ENCODE measurements at places on chromosomes 11 and 22.

DNA sequence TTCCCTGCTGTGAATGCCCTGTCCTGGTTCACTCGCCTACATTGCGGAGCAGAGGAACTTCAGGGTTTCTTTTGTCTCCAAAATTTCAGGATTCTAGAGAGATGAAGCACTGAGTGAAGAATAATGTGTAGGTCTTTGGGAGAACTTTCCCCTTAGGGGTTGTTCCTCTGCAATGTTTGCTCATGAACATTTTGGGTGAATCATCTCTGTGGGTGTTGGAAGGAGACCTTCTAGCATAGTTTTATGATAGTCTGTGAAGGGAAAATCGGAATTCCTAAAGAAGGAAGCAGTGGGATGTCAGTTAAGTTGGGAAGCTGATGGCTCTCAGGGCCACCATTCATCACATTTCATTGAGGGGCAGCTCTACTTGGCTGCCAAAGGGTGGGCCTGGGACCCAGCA is 64.8 kb downstream of the MIAT start:
- no peaks in the 10 kb centered on the region for H3K4me1 ChIP-seq
- H3K4me3 ChIP-seq: no peak overlapping the region
- H3K36me3 ChIP-seq: peaks cover 2% of the 10 kb centered on the region
- DNase-seq: no peak
- H3K27ac ChIP-seq: no peak overlapping the region

- peaks cover 13% of the 10 kb centered on the region for H3K27me3 ChIP-seq
- peak overlapping the region; percentile 80 for H3K4me3 ChIP-seq
- H3K4me1 ChIP-seq: peaks cover 2% of the 10 kb centered on the region
- peak; percentile 61 for DNase-seq
- no peaks in the 10 kb centered on the region for H3K36me3 ChIP-seq
Measured at GRCh38 chr11:34356913-34357700, 703 bp downstream of the ABTB2 start.

DNA sequence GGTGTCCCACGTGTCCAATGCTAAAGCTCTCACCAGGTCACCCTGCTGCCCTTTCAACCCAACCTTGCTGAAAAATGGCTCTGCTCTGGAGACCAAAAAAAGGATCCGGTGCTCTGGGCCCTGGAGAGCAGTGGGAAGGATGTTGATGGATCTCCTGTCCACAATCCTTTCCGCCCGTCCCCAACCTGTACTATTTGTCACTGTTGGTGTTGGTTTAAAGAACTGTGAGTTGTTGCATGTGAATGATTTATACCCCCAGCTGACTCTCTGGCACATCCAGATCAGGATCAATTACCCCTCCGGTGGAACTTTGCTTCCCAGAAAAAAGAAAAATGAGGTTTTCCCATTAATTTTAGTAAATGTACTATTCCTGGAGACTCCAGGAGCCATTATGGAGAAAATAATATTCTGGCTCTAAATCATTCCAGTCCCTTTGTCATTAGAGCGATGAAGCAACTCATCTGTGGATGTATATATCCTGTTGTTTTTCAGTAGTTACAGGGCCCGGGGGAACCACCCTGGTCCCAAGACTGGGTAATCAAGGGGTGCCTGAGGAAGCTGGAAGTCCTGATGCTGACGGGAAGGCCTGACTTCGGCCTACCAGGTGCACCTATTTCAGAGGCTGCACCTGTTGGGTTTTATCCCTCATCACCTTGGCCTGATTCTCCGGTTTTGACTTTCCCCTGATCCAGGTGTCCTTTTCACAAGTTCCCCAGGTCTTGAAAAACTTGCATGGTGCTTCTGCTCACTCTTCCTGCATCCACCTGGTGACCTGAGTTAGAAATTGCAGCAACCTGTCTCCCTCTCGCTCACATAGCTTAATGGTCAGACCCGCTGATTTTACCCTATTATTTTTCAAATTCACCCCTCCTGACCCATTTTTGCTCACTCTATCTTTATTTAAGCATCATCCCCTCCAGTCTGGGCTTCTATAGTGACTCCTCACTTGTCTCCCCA is 209.2 kb upstream of the SEZ6L start:
- DNase-seq: peak; percentile 46
- no peaks in the 10 kb centered on the region for H3K4me1 ChIP-seq
- no peaks in the 10 kb centered on the region for H3K27me3 ChIP-seq
- no peak overlapping the region for H3K27ac ChIP-seq

DNA sequence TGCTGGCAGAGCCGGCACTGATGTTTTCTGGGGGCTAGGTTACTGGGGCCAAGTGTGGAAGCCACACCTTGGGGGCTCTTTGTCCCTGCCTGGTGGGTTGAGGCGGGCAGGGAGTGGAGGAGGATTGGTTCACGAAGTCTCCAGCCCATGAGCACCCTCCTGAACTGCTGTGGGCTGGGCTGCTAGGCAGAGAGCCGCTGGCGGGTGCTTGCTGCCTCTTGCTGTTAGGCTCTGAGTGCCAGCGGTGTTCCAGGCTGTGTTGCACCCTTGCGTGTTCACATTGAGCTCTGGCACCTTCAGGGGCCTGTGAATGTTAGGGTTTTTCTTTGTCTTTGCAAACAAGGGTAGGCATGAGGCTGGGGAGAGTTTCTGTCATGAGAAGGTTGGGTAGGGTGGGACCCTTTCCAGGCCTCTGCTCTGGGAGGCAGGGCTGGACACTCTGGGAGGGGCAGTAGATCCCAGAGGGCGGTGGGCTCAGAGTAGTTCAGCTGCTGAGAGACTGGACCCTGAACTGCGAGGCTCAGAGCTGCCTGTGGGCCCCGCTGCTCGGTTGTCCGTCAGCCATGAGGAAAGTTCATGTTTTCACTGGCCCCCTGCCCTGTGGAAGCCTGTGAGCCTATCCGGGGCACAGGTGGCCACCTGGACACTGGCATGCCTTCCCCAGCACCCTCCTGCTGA is 24.0 kb upstream of the TMEM191C start:
- no peak overlapping the region for H3K4me3 ChIP-seq
- no peak overlapping the region for H3K27ac ChIP-seq
- DNase-seq: peak; percentile 26
- no peaks in the 10 kb centered on the region for H3K27me3 ChIP-seq
- H3K4me1 ChIP-seq: no peaks in the 10 kb centered on the region

DNA sequence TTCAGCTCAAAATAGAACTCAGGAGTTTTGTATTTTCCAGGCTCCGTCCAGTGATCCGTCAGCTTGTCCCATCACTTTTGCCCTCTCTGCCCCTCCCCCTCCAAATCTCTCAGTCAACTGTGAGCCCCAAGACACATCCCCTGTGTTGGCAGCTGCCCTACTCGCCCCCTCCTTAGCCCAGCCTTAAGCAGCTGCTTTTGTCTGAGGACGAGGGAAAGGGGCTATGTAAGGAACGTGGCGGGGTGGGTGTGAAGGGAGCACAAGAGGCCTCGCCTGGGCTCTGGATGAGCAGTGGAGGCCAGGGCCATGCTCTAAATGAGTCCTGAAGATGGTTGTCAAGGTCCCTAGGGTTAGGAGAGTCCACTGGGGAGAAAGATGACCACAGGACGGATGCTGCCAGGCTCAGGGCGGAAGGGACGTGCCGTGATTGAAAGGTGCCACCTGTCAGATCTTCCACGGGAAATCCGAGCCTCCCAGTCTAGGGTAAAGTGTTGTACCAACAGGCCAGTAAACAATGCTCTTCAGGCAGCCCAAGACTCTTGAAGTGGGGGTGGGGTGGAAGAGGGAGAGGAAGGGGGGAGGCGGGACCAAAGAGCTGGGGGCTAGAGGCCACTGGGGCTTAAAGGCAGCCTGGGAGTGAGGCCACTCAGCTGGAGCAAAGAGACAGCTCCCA is at the start of gene SMTNL1:
Gene SMTNL1, plus strand, starts transcription at position 649 of the 673 bp plus-strand sequence. CDS start 5,048 bp downstream, outside the sequence.
- DNase-seq: no peak
- H3K4me3 ChIP-seq: no peak within 1 kb of the TSS
- no peaks in the 10 kb centered on the region for H3K4me1 ChIP-seq
- no peaks in the 10 kb centered on the region for H3K27me3 ChIP-seq

GRCh38 chr11:103906291-103906867 is 130.1 kb upstream of the DDI1 start:
- H3K36me3 ChIP-seq: no peaks in the 10 kb centered on the region
- no peak for DNase-seq
- no peaks in the 10 kb centered on the region for H3K4me1 ChIP-seq
- H3K27me3 ChIP-seq: no peaks in the 10 kb centered on the region

- no peak for DNase-seq
- H3K27me3 ChIP-seq: peaks cover 2% of the 10 kb centered on the region
- peaks cover 51% of the 10 kb centered on the region for H3K36me3 ChIP-seq
- no peak overlapping the region for H3K27ac ChIP-seq
- no peaks in the 10 kb centered on the region for H3K4me1 ChIP-seq
Measured at GRCh38 chr11:126277322-126277721, 5.6 kb upstream of the TIRAP start.

GRCh38 chr11:84541731-84542340 is 1085.3 kb downstream of the DLG2 start:
- peaks cover 5% of the 10 kb centered on the region for H3K36me3 ChIP-seq
- H3K27ac ChIP-seq: peak overlapping the region; percentile 61
- no peaks in the 10 kb centered on the region for H3K27me3 ChIP-seq
- H3K4me1 ChIP-seq: peaks cover 4% of the 10 kb centered on the region
- no peak overlapping the region for H3K4me3 ChIP-seq

DNA sequence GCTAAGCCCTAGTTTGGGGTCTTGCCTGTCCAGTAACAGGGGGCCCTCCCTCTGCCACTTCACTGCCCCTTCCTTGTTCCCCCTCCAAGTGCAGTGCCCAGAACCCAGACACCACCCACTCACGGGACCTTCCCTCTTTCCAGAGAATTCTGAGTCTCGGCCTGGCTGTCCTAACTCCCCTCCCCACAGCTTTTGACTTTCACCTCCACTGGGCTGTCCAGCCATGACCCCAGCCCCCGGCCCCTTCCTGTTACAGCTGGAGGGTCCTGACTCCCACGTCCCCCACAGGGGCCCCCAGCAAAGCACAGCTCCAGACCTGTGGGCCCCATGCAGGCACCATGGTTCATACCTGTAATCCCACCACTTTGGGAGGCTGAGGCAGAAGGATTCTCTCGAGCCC is 71.5 kb downstream of the BRD1 start:
- H3K36me3 ChIP-seq: no peaks in the 10 kb centered on the region
- DNase-seq: no peak
- no peak overlapping the region for H3K27ac ChIP-seq
- no peaks in the 10 kb centered on the region for H3K27me3 ChIP-seq

DNA sequence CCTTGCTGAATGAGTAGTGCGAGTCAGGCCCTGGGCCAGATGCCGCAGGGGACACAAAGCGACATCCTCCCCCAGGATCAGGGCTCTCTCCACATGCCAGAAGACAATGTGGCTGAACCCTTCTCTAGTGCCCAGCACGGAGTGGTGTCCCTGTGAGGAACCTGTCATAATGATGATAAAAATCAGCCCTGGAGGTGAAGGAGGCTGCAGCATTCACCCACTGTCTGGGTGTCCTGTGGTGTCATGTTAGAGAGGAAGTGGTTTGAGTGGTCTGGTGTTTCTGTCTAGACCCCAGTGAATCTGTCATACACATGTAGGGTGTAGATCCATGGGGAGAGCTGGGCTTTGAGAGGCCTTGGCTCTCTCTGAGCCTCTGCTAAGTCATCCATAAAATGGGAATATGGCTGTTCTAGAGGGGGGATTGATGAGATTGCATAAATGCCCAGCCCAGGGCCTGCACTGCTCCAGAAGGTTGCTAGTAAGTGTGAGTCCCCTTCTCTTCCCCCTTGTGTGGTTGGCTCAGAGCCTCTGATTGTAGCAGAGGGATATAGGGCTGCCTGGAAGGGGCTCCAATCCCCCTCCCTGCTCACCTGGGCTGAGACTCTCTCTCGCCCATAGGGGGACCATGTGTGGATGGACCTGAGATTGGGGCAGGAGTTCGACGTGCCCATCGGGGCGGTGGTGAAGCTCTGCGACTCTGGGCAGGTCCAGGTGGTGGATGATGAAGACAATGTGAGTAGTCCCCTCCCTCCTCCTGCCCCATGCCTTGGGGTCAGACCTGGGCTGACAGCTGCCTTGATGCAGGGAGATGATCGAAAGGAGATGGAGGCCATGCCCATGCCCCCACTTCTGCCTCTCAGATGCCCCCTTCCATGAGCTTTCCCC is 14.3 kb downstream of the MYO7A start:
- no peak for DNase-seq
- no peaks in the 10 kb centered on the region for H3K27me3 ChIP-seq
- no peak overlapping the region for H3K27ac ChIP-seq
- H3K4me1 ChIP-seq: no peaks in the 10 kb centered on the region
- no peak overlapping the region for H3K4me3 ChIP-seq

DNA sequence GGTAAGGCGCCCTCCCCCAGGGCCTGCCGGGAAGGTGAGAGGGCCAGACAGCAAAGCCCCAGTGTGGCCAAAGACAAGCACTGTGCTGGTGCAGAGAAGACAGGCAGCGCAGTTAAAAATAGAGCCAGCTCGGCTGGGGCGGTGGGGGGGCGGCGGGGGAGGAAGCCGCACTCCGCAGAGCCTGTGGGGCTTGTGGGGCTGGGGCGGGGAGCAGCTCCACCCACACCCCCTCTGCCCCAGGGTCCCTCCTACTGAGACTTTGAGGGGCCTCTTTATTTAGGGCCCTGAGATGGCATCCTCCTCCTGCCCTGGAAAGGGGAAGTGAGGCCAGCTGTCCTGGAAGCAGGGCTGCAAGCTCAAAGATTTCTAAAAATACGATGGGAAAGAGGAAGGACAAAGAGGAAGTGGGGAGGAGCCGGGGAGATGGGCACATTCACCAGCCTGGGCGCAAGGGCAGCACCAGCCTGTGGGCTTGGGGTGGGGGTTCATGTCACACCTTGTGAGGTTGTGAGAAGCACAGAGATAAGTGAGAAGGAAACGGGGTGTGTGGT is 2.6 kb downstream of the CYTH4 start:
- H3K27me3 ChIP-seq: no peaks in the 10 kb centered on the region
- no peaks in the 10 kb centered on the region for H3K36me3 ChIP-seq
- no peak overlapping the region for H3K27ac ChIP-seq
- no peak for DNase-seq

GRCh38 chr22:28883917-28884746 is 760 bp downstream of the ZNRF3 start:
- H3K36me3 ChIP-seq: peaks cover under 1% of the 10 kb centered on the region
- peak; percentile 66 for DNase-seq
- no peaks in the 10 kb centered on the region for H3K27me3 ChIP-seq
- no peak overlapping the region for H3K27ac ChIP-seq
- peak overlapping the region; percentile 93 for H3K4me3 ChIP-seq
- H3K4me1 ChIP-seq: peaks cover 10% of the 10 kb centered on the region

DNA sequence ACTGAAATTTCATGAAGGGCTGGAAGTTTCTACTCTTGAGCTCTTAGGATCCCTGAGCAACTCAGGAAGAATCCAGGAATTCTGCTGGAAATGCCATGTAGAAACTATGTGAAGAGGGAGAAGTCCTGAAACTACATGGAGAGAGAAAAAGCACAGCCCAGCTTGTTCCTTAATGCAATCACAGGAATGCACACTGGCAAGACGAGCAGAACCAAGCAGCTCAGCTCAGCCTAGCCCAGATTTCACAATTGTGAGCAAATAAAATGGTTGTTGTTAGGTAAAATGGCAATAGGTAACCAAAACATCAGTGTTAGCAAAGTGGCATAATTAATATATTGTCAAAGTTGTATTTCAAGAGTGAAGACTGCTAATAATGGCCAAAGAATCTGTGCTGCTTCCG is 28.1 kb downstream of the ZNF214 start:
- H3K27ac ChIP-seq: no peak overlapping the region
- no peak overlapping the region for H3K4me3 ChIP-seq
- no peak for DNase-seq
- H3K4me1 ChIP-seq: no peaks in the 10 kb centered on the region
- no peaks in the 10 kb centered on the region for H3K36me3 ChIP-seq

GRCh38 chr11:75910426-75911145 is 95.6 kb downstream of the UVRAG start:
- no peaks in the 10 kb centered on the region for H3K36me3 ChIP-seq
- H3K4me1 ChIP-seq: no peaks in the 10 kb centered on the region
